ENCODE measurements at places on chromosomes 5 and 9.

- DNase-seq = peak; percentile 60
These were observed 44.0 kb upstream of the NCS1 start for GRCh38 chr9:130128251-130128650.

GRCh38 chr5:67139030-67139429, 57.6 kb downstream of the CD180 start:
- no peak for DNase-seq

GRCh38 chr9:124522121-124523098, 15.2 kb upstream of the NR5A1 start:
- no peak for DNase-seq

DNA sequence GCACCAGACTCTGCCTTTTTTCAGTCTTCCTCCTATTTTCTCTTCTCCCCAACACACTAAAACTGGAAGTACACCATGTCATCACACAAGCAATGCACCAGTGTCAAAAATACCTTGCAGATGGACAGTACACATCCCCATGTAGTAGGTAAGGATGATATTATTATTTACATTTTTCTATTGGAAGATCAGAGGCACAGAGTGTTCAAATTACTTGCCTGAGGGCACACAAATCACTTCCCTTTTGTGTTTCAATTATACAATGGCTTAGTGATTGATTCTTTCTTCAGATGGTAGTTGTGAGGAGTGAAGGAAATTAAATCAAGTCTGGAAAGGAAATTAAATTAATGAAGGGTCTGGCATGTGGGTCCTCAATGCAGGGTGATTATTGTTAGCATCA, 39.6 kb downstream of the CTSL start:
- no peak for DNase-seq

GRCh38 chr9:84860249-84861115, 191.0 kb downstream of the NTRK2 start:
- DNase-seq = no peak

GRCh38 chr5:2187156-2187555, 304.4 kb upstream of the IRX4 start:
- no peak for DNase-seq

GRCh38 chr5:334903-335739, 13.6 kb downstream of the AHRR start:
- no peak for DNase-seq

GRCh38 chr5:65059681-65060598, 291.2 kb downstream of the CWC27 start:
- DNase-seq = no peak

All from activated CD4-positive, alpha-beta T cell treated with anti-CD3 and anti-CD28 coated beads, Interleukin-2, amount 50 U/mL, for 24 hours (primary cell).